ENCODE measurements at places on chromosomes 13 and 19.
A peak's percentile ranks its signal among the peaks of the same experiment; 100 is the strongest.

GRCh38 chr13:75544681-75545330 lies 4.8 kb upstream of the UCHL3 start:
- DNase-seq, result peak; percentile 20

GRCh38 chr13:29946093-29946492 lies 95.7 kb upstream of the UBL3 start:
- DNase-seq, result no peak

DNA sequence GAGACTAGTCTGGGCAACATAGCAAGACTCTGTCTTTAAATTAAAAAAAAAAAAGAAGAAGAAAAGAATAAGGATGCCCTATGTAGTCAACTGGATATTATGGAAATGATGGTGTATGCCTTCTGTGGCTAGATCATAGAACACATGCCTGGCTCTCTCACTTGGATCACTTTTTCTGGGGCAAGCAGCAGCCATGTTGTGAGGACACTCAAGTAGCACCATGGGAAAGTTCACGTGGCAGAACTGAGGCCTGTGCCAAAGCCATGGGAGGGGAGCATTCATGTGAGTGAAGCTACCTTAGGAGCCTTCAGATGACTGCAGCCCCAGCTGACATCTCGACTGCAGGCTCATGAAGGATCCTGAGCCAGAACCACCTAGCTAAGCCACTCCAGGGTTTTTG lies 12.0 kb downstream of the PLAUR start:
- DNase-seq, result no peak

DNA sequence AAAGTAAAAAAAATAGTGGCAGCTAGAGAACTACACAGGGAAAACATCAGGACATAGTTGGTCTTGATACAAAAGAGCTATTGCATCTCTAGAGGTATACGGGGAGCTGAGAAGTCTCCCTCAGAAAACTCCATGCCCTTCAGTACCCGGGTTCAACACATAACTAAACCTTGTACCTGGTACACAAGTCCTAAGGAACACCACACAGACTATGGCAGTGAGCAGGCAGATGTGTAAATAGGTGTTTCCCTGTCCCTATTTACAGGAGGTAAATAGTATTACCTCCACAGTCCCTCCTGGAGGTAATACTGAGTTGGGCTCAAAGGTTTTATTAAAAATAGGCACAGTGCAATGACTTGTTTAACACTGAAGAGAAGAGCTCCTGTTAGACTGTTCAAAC lies 5.9 kb downstream of the FGF14 start:
- DNase-seq, result no peak

GRCh38 chr19:51059715-51060114 lies 5.2 kb downstream of the KLK13 start:
- no peak for DNase-seq

GRCh38 chr19:48118131-48118517 lies 7.5 kb upstream of the PLA2G4C start:
- no peak for DNase-seq

- no peak for DNase-seq
These were observed 20.5 kb upstream of the CNMD start for GRCh38 chr13:52760077-52760476.

Measured in M059J (cell line).